Dermis microvascular lymphatic vessel endothelial cell (primary cell): ENCODE measurements at places on chromosomes 2 and 18. TPM values are rescaled to one million over a fixed set of nuclear protein-coding genes. Genes with fewer than 3 reads are reported as not detected.
A peak's percentile ranks its signal among the peaks of the same experiment; 100 is the strongest.

POTEE gene
- 0.25 and 0.26 TPM in 2 replicates for total RNA-seq

GRCh38 chr18:9413576-9413975 lies 61.7 kb upstream of the RALBP1 start:
- DNase-seq, result peak; percentile 15

DNA sequence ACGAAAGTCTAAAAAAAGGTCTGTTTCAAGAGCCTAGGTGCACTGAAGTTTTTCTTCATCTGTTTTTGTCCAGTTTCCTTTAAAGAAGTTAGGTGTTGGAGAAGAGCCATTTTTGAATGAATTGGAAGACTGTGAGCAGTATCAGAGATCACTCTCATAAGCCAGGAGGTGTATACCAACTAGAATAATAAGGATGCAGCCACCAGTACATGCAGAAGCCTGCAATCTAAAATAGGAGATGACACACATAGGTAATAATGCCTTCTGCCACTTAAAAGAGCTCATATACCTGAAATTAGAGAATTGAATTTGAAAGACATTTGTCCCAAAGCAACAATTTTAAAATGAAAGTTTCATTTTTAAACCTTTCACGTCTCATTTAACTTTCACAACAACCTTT lies 81.7 kb downstream of the RBMS1 start:
- no peak for DNase-seq

GRCh38 chr2:134692499-134692898 lies 26.3 kb downstream of the TMEM163 start:
- no peak for DNase-seq

GRCh38 chr18:12597760-12598159 lies 60.1 kb downstream of the SPIRE1 start:
- DNase-seq, result peak; percentile 6

SLC39A10 gene
- 23.2 and 27.6 TPM in 2 replicates for total RNA-seq

DNA sequence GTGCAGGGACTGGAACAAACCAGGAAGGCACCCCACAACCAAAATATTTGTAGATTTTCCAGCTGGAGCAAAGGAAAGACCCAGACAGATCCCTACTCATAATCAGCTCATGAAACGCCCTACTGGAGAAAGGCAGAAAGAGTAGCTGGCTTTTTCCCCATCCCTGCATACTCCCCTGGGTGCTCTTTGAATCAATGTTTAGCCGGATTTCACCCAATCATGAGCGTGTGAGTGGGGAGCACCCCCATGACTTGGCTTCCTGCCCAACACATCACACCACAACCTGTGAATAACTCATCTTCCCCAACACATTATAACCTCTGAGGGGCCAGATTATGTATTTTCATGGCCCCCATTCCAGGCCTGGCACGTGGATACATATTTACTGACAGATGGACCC lies 35.1 kb upstream of the SLC14A1 start:
- no peak for DNase-seq

- no peak for DNase-seq
Observed at GRCh38 chr2:238425979-238426567, 654 bp upstream of the ASB1 start.

ERFE gene
- total RNA-seq, result 0.13 TPM in 2 replicates

- no peak for DNase-seq
Observed at GRCh38 chr18:50928551-50928950, 39.3 kb upstream of the ELAC1 start.

GRCh38 chr2:125564471-125564870 lies 1091.5 kb upstream of the GYPC start:
- no peak for DNase-seq

- DNase-seq, result no peak
Observed at GRCh38 chr2:80370375-80371009, 65.9 kb upstream of the LRRTM1 start.

DNA sequence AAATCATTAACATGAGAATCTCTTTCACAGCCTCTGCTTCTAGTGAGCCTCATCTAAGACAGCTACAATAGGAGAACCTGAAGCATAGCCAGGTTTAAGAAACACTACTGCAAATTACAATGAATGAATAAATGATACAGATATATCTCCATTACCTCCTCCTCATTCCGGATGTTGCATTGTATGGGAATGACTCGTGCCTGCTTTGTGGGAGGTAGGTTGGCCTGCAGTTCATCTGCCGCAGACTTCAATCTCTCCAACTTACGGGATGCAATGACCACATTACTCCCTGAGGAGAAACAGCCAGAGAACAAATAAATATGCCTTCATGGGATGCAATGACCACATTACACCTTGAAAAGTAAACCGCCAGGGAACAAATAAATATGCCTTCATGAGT lies 15.4 kb downstream of the PECR start:
- no peak for DNase-seq

- DNase-seq, result no peak
Observed at GRCh38 chr18:8367217-8367988, 241.8 kb upstream of the RAB12 start.

ZNF521 gene
- total RNA-seq, result 66.4 and 151 TPM in 2 replicates

ANKRD39 gene
- total RNA-seq, result 5.6 and 6.8 TPM in 2 replicates

POU3F3 gene
- not detected in 2 replicates for total RNA-seq

DNA sequence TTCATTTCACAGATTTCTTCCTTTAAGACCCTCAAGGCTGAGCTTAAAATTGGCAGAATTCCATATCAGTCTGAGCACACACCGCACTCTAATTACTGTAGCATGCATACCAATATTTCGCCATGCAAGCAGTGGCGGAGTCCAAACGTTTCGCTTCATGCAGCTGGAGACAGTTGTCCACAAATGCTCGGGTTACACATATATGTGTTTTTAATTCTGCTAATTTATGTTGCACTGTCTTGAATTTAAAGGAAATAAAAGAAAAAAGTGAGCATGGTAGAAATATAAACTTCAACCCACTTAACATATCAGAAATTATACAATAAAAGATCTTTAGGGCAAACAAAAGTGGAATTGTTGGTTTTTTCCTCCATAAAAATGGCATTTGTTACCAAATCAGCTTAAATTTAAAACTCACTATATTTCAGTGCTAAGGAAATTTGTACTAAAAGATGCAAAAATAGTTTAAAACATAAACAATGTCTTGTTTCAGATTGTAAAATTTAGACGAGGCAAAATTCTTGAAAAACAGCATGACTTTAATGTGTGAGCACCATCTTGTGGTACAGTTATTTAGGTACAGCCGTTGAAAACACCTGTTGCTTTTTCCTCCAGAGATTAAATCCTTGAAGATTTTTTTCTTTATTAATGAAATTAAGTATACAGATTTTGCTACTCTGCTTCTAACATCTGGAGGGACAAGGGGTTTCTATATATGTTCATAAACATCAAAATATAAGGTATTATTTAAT lies 24.1 kb upstream of the KANSL1L start:
- DNase-seq, result peak; percentile 61

- peak; percentile 12 for DNase-seq
Observed at GRCh38 chr18:24176727-24177416, 38.0 kb downstream of the CABYR start.

DNA sequence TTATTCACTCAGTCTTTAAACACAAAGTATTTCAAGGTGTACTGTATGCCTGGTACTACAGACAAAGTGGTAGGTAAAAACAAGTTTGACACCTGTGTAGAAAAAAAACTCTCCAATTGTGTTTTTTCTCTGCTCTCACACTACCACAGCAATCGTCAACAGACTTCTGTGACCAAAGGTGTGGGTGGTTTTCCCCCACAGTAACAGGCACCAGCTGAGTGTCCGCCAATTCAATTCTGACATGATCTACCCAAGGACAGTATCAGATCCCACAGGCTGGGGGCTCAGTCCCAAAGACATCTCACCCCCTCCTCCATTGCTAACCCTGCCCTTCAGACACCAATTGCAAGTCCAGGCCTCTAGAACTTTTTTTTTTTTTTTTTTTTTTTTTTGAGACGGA lies 71.2 kb downstream of the CD226 start:
- no peak for DNase-seq
